ENCODE measurements at places on chromosomes 6 and 20.

GRCh38 chr20:37888641-37889040, 14.3 kb upstream of the VSTM2L start:
- no peak for DNase-seq

GRCh38 chr6:52157301-52157941, 28.8 kb upstream of the IL17A start:
- no peak for DNase-seq

DNA sequence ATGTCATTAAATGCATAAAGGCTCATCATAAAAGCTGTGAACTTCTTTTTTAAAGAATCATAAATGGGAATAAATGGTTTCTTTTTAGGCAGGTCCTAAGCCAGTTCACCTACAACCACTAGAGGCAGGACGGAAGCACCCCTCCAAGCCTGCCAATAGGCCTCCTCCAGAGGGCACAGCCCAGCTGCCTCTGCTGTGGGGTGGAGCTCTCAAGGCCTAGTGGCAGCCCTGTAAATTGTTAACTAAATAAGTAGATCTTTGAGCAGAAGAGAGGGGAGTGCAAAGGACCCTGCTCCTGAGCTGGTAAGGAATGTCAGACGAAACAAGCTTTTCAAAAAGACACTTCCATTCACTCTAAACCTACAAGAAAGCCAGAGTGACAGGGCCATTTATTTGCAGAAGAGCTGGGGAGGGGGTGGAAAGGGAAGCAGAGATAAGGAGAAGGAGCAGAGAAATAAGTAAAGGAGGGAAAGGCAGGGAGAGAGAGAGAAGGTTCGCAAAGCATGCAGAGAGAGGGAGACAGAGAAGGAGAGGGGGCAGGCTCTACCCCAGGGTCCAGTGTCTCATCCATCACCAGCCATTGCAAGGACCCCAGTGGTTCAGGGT, 18.0 kb upstream of the MAFB start:
- DNase-seq = no peak

- no peak for DNase-seq
These were observed 88.5 kb downstream of the PRKN start for GRCh38 chr6:162638931-162639574.

GRCh38 chr20:58393299-58393698, 4.3 kb downstream of the VAPB start:
- no peak for DNase-seq

GRCh38 chr6:170137176-170137891, 153.5 kb downstream of the DLL1 start:
- DNase-seq = no peak

- DNase-seq = no peak
These were observed 146.5 kb downstream of the TBC1D32 start for GRCh38 chr6:121187833-121188200.

GRCh38 chr6:149628875-149629510, 19.5 kb downstream of the KATNA1 start:
- no peak for DNase-seq

GRCh38 chr6:158408552-158409130, 96.4 kb downstream of the TULP4 start:
- no peak for DNase-seq

DNA sequence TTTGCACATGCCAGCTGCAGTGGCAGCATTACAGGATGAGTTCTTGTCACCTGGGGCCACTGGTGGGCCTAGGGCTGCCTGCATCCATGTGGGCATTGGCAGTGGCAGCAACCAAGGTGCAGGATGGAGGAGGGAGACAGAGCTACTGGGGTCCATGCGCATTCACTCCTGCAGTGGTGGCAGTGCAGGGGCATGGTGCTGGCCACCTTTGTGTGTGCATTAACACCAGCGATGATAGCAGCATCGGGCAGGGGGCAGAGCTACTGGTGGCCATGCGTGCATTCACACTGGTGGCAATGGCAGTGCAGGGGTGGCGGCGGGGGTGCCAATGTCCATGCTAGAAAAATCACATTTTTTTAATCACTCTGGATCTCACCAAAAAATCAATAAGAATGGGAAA, 730.0 kb downstream of the KHDRBS2 start:
- no peak for DNase-seq

- DNase-seq = no peak
These were observed 228.2 kb upstream of the SUPT3H start for GRCh38 chr6:45605971-45606370.

DNA sequence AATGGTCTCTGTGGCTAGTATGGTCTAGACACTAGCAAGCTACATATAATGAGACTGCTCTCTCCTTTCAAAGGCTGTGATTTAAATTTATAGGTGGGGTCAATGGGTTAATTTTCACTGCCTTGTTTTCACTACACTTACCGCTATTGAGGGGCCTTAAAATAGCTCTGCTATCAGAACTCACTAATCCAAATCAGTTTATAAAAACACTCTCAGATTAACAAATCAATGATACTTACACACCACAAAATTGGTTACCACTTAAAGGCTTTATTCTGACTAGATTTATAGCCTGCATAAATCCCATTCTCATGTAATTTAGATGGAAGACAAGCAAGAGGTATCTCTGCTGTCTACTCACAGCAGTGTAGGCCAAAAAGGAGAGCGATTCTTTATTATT, 313.0 kb upstream of the AGPAT4 start:
- DNase-seq = no peak

GRCh38 chr6:149111556-149112115, 205.9 kb upstream of the TAB2 start:
- no peak for DNase-seq

DNA sequence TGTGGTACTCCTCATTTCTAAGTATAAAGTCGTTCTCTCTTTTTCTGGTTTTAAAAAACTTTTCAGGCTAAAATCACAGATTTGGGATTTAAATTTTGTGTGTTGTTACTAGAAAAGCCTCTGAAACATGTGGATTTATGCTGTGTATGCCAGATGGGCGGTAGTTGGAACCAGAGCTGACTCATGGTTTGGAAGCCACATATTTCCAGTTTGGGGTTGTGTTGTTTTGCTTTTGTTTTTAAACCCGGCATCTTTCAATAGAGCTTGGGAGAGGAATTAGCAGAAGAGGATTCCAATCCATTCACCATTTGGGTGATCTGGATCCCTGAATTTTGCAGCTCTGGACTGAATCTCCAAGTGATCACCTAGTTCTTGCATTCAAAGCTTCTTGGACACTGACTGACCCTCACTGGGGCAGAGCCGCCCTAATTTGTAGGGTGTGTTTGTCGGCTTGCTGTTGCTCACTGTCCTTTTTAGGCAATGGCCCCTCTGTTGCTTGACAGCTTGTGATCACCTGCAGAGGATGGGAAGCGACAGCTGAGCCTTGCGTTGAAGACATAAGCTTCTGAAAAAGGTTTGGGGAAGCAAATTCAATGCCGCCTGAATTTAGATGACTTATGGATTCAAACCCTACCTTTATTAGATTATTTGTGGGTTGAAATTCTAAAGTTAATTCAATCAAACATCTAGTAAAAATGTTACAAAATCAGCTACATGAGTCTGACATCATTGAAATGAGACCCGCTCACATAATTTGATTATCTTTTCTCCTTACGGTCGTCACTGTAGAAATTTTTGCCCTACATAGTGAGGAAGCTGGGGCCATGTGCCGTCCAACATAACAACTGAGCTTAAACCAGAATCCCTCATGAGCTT, 79.9 kb upstream of the CD83 start:
- DNase-seq = no peak

DNA sequence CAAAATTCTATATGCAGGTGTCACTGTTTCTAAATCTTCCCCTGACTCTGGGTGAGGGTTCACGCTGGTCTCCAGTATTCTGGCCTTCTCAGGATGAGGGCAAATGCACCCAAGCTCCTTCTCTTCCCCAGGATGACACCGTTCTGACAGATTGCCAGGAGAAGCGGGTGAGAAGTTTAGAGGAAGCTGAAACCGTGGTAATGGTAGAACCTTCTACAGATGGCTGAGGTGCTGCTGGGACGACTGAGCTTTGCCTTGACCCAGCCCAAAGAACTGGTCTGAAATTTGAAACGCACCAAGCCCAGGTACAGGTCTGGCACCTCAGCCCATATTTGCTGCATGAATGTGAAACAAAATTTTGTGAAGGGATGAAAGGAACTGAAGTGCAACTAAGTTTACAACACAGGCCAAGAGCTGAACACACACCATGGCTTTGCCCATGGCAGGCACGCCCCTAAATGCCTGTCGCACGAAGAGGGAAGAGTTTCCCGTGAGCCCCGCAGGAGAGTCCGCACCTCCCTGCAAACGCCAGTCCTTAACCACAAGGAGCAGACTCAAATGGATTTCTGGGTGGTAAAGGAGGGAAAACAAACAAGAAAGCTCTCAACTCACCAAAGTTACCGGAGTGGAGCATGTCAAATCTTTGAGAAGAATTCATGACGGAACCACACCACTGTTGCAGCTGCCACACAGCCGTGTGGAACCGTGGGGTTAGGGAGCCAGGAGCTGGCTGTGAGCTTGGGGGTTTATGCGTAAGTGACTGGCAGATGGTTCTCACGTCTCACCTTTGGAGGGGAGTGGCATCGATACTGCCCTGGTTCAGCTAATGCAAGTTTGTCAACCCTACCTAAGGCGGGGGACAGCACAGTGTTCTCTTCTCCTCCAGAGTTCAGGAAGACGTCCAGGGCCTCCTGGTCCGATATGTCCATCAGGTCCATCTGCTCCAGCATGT, 138.9 kb downstream of the DTNBP1 start:
- no peak for DNase-seq

GRCh38 chr6:111033628-111034289, 51.9 kb downstream of the RPF2 start:
- DNase-seq = no peak

DNA sequence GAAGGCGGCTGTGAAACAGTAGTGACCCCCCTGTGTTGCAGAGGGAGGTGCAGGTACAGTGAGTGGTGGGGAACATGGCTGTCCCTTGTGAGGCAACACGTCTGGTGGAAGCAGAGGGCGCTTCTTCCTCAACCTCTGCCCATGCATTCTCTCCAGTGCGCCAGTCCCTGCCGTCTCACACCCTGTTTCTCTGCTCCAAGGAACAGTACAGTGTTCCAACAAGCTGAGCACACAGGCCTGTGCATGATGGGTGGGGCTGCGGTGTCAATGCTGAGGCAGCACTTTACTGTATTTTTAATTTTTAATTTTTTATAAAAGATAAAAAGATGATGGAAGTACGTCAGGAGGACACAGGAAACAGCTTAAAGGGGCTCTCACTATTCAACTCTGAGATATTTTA, 32.5 kb downstream of the CST2 start:
- DNase-seq = no peak
